Epithelial cell of esophagus (primary cell): ENCODE measurements at places on chromosomes 11 and 22.

DNA sequence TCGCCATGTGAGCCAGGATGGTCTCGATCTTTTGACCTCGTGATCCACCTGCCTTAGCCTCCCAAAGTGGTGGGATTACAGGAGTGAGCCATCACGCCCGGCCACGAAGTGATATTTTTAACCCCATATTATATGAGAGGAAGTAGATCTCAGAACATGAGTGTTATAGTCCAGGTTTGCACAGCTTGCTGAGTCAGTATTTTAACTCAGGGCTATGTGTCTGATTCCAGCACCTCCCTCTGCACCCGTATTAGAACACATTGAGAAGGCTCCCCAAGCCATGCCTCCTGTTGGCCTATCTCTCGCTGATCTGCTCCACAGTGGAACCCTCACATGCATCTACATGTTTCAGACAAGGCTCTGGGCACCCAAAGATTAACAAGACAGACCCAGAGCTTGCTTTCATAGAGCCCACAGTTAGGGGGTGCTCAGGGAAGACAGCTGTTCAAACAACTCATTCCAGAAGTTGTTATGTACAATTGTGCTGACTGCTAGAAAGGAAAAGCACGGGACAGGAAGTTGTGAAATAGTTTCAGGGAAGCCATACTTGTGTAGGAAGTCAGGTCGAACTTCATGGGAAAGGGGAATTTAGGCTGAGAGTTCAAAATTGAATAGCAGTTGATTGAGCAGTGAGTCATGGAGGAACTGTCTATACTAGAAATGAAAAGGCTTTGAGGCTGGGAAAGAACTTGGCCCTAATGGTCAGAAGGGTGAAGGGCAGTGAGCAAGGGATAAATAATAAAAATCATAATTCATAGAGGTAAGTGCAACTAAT is 49.3 kb upstream of the CLPB start:
- DNase-seq = peak; percentile 80

GRCh38 chr22:21593406-21594232 is 26.1 kb downstream of the UBE2L3 start:
- DNase-seq = no peak

GRCh38 chr11:15097411-15097810 is 17.3 kb upstream of the INSC start:
- peak; percentile 20 for DNase-seq

DNA sequence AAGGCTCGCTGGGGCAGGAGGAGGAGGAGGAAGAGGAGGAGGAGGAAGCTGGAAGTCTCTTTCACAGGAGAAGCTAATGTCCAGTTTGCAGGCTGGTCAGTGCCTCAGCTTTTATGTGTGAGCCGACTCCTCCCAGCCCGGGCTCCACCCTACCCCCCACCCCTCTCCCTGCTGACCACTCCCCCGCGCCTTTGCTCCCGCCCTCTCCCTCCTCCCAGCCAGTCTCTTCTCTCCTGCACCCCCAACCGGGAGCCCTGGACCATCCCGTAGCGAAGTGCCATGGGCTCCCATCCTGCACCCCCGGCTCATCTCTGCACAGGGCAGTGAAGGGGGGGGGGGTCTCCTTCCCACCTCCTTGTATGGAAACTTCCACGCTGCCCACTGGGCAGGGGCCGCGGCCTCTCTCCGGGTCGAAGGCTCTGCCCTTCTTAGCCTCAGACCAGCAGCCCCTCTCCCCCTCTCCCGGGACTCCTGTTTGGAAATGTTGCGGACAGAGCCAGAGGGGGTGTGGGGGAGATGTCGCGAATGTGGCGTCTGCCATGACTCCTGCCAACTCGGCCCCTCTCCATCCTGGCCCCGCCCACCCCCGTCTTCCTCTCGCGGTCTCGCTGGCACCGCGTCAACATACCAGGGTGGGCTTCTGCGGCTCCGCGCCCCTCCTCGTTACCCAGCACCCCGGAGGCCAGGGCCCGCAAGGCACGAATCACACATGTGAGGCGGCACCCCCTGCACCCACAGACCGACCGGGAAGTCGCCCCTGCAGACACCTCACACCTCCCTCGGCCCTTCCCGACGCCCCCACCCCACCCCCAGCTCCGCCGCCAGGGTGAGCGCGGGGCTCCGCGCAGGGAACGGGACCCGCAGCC is 1.8 kb downstream of the IGF2 start:
- peak; percentile 27 for DNase-seq

GRCh38 chr11:84887055-84887629 is 740.0 kb downstream of the DLG2 start:
- no peak for DNase-seq

GRCh38 chr22:50445071-50445879 is 29.6 kb downstream of the SBF1 start:
- no peak for DNase-seq

DNA sequence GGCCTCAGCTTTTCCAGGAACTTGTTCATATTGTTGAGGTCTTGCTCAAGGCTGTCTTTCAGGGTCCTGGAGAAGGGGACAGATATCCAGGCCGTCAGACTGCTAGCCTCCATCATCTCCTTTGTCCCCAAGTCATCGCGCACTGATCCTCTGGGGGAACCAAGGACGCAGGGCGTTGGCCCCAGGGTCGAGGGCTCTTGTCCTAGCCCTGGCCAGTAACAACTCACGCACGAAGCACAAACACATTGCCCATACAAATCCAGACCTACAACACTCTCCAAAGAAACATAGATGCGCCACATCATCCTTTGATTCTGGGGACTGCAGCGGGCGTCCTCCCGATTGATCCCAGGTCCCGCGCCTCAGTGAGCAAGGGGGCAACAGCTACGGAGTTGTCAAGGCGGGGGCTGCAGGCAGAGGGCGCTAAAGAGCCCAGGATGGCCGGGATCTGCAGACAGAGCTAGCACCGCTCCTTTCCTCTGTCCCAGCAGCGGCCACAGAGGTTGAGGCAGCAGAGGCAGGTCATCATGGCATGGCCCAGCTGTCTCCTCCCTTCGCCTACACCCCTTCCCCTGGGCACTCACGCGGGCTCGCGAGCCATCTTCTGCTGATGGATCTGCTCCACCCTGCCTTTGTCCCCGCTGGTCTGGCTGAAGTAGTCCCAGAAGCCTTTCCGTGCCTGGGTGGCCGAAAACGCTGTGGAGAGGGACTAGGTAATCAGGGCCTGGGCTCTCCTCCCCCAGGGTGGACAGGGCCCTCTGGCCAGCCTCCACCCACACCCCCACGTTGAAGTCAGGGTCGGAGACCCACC is 472 bp downstream of the APOA5 start:
- peak; percentile 61 for DNase-seq

DNA sequence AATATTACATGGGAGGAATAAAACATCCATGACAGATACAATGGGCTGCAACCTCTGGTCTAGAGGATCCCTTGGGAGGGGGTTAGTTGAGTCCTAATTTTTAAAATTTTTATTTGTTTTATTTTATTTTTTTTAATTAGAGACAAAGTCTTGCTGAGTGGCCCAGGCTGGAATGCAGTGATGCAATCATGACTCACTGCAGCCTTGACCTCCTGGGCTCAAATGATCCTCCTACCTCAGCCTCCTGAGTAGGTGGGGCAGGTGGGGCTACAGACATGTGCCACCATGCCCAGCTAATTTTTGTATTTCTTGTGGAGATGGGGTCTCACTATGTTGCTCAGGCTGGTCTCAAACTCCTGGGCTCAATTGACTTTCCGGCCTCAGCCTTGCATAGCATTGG is 43.1 kb downstream of the FDX1 start:
- peak; percentile 35 for DNase-seq

- no peak for DNase-seq
Observed at GRCh38 chr11:121460941-121461514, 8.3 kb upstream of the SORL1-AS1 start.

DNA sequence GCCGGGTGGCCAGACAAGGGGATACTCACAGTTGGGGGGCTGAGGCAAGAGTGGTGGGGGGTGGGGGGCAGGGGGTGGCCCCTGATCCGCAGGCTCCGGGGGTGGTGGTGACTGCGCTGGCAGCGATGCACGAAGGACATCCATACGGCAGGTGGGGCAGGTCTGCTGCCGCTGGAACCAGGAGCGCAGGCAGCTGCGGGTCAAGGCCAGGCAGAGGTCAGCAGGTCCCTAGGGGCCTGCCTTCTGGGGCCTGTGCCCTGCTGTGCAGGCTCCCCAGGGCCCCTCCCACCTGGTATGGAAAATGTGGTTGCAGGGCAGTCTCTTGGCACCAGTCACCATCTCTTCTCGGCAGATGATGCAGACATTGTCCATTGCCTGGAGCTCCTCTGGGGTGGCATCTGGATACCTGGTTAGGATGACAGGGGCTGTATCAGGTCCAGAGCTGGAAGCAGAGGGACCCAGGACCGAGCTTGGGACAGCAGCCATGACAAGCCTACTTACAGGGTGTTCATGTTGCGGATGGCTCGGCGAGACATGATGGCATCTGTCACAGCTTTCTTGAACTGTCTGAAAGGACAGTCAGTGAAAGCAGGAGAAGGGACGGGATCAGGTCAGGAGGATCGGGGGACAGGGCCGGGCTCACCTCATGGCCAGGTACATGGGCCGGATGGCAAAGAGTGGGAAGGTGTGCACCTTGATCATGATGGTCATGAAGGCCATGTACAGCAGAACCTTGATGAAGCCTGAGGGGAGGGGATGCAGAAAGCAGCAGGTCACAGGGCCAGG is 3.5 kb downstream of the SYVN1 start:
- DNase-seq = no peak

- no peak for DNase-seq
Observed at GRCh38 chr11:77455740-77456139, 18.2 kb downstream of the PAK1 start.

GRCh38 chr22:35357883-35358621 is 22.8 kb upstream of the HMOX1 start:
- peak; percentile 90 for DNase-seq

GRCh38 chr11:61961570-61962212 is 5.7 kb downstream of the FTH1 start:
- DNase-seq = no peak

GRCh38 chr11:119031912-119032280 is 1.2 kb upstream of the SLC37A4 start:
- no peak for DNase-seq

GRCh38 chr22:25666308-25666707 is 75.7 kb upstream of the MYO18B start:
- DNase-seq = no peak

- DNase-seq = no peak
Observed at GRCh38 chr11:8361664-8362210, 98.1 kb upstream of the LMO1 start.

- DNase-seq = no peak
Observed at GRCh38 chr11:78350091-78350645, 67.5 kb downstream of the GAB2 start.

- DNase-seq = no peak
Observed at GRCh38 chr22:20147237-20147988, 3.4 kb downstream of the CCDC188 start.

GRCh38 chr22:30635273-30636225 is at the start of gene SLC35E4:
Gene SLC35E4 (plus strand): TSS chr22:30635781. CDS start chr22:30636451, 670 bp downstream.
- peak; percentile 94 for DNase-seq

DNA sequence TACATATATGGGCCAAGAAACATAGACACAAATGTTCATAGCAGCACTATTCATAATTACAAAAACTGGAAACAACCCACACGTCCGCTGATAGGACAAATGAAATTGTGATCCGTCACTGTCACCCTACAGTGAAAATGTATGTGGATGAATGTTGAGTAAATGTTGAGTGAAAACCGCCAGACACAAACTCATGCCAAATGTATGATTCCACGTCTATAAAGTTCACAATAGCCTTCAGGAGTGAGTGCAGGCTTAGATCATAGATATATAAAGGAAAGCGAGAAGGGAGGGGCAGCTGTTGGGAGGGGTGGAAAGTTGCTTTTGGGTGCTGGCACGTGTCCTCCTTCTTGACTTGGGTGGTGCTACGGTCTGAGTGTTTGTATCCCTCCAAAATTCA is 33.6 kb downstream of the DBX1 start:
- peak; percentile 24 for DNase-seq

DNA sequence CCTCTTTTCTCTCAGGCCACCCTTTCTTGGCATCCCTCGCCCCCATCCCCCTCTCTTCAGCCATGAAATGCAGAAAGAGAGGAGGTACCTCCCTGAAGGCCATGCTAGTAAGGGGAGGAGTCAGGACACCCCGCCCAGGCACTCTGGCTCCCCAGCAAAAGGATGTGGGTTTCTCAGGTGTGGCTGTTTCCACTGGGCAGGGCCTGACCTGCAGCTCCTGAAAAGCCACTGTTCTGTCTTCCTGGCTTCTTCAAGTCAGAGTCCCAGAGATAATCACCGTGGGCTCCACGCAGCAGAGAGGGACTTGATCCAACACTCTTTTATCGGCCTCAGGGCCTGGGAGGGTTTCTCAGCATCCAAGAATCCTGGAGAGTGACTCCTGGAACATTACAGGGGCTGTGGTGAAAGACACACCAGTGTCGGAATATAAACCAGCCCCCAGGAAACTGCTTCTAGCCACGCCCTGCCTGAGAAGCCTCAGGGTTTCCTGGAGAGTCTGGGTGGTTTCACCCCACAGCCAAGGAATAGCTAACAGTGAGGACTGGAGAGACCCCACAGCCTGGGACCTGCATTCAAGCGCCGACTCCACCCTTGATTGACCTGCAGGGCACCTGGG is 45.7 kb upstream of the TSPAN18 start:
- peak; percentile 36 for DNase-seq

- DNase-seq = no peak
Observed at GRCh38 chr11:6285019-6285418, 25.4 kb downstream of the CCKBR start.

- DNase-seq = no peak
Observed at GRCh38 chr11:19878520-19878919, 165.9 kb downstream of the NAV2 start.

GRCh38 chr11:121372671-121373429 is 79.3 kb upstream of the SORL1 start:
- no peak for DNase-seq

DNA sequence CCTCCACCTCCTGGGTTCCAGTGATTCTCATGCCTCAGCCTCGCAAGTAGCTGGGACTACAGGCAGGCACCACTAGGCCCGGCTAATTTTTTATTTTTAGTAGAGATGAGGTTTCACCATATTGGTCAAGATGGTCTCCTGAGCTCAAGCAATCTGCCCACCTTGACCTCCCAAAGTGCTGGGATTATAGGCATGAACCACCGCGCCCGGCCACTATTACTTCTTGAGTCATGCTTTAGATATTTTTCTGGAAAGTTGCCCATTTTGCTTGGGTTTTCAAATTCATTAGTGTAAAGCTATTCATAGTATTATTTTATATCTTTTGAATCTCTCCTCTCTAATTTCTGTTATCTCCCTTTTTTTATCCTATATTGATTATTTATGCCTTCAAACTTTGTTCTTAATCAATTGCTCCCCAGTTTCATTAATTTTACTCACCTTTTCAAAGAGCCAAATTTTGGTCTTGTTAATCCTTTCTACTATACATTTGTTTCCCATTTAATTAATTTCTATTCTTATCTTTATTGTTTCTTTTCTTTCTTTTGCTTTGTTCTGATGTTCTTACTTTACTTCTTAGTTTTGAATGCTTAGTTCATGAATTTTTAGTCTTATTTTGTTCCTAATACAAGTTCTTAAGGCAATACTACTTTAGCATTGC is 10.3 kb upstream of the RAC2 start:
- peak; percentile 83 for DNase-seq
